Tracheal epithelial cell (primary cell): ENCODE measurements at places on chromosomes 3 and 15. TPM values are rescaled to one million over a fixed set of nuclear protein-coding genes. Genes with fewer than 3 reads are reported as not detected.

The IGSF10 gene
- under 0.01 TPM in 1 of 2 replicates, not detected in the other for total RNA-seq

The SLC9A9 gene
- 3.0 and 3.1 TPM in 2 replicates for total RNA-seq

The PRTG gene
- under 0.01 and 0.48 TPM in 2 replicates for total RNA-seq

The PIGZ gene
- total RNA-seq: 1.7 and 2.6 TPM in 2 replicates

The ETV5 gene
- 8.0 and 10.0 TPM in 2 replicates for total RNA-seq

The BUB1B gene
- total RNA-seq: 1.7 and 2.3 TPM in 2 replicates

The PLA2G4D gene
- under 0.01 TPM in 1 of 2 replicates, not detected in the other for total RNA-seq

The ZCWPW2 gene
- 0.21 and 0.24 TPM in 2 replicates for total RNA-seq

The COL8A1 gene
- total RNA-seq: 3.8 and 41.4 TPM in 2 replicates

The SAMMSON gene
- not detected in 2 replicates for total RNA-seq

The GOLGA6L7 gene
- total RNA-seq: not detected in 2 replicates

The NUDT16 gene
- total RNA-seq: 3.6 and 6.8 TPM in 2 replicates

The ILDR1 gene
- total RNA-seq: 0.96 and 2.6 TPM in 2 replicates

The TMEM266 gene
- 0.48 and 0.85 TPM in 2 replicates for total RNA-seq

The NCK1 gene
- total RNA-seq: 77.4 and 79.5 TPM in 2 replicates

The GHSR gene
- not detected in 2 replicates for total RNA-seq

The DAZL gene
- not detected in 2 replicates for total RNA-seq

The SLC2A2 gene
- total RNA-seq: under 0.01 TPM in 1 of 2 replicates, not detected in the other

The SLC22A14 gene
- under 0.01 TPM in 1 of 2 replicates, not detected in the other for total RNA-seq

The CDHR4 gene
- total RNA-seq: not detected in 2 replicates

The ANKUB1 gene
- 1.3 and 1.4 TPM in 2 replicates for total RNA-seq

The BFSP2 gene
- not detected in 2 replicates for total RNA-seq

The ZNF106 gene
- 37.6 and 37.9 TPM in 2 replicates for total RNA-seq

The CLEC3B gene
- total RNA-seq: not detected in 2 replicates

The IL5RA gene
- total RNA-seq: not detected in 2 replicates
